ENCODE measurements at places on chromosomes 2 and 18.
A peak's percentile ranks its signal among the peaks of the same experiment; 100 is the strongest.

- DNase-seq, result no peak
Measured at GRCh38 chr18:3814816-3815215, 364.8 kb downstream of the TGIF1 start.

GRCh38 chr2:12612671-12613070 is 104.1 kb upstream of the TRIB2 start:
- no peak for DNase-seq

GRCh38 chr18:51151568-51152511 is 45.6 kb downstream of the MEX3C start:
- DNase-seq, result no peak

DNA sequence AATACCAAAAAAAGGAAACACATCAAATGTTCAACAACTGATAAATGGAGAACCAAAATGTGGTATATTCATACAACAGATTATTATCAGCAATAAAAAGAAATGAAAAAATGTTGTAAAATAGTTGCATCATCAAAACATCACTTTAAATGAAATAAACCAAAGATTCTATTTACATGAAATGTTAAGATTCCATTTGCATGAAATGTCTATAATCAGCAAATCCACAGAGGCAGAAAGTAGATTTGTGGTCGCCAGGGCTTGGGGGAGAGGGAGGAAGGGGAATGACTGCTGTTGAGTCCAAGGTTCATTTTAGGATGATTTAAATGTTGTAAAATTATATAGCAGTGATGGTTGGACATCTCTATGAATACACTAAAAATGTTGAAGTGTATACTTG is 181.9 kb downstream of the RTP5 start:
- DNase-seq, result no peak

DNA sequence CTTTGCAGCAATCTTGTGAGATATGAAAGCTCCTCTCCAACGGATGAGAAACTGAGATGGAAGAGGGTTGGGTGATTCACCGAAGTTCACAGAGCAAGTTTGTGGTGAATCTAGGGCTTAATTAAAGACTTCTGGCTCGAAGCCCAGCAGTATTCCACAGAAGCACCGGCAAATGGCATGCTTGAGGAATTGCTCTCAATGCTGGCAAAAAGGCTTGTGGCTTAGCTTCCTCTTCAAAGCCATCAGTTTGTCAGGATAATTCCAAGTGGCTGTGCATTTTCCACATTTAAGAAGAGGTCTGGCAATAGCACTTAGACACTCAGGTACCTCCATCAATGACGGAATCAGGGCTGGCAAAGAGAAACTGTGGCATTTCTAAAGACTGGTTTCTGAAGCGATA is 98.7 kb upstream of the SLC66A3 start:
- peak; percentile 88 for DNase-seq

DNA sequence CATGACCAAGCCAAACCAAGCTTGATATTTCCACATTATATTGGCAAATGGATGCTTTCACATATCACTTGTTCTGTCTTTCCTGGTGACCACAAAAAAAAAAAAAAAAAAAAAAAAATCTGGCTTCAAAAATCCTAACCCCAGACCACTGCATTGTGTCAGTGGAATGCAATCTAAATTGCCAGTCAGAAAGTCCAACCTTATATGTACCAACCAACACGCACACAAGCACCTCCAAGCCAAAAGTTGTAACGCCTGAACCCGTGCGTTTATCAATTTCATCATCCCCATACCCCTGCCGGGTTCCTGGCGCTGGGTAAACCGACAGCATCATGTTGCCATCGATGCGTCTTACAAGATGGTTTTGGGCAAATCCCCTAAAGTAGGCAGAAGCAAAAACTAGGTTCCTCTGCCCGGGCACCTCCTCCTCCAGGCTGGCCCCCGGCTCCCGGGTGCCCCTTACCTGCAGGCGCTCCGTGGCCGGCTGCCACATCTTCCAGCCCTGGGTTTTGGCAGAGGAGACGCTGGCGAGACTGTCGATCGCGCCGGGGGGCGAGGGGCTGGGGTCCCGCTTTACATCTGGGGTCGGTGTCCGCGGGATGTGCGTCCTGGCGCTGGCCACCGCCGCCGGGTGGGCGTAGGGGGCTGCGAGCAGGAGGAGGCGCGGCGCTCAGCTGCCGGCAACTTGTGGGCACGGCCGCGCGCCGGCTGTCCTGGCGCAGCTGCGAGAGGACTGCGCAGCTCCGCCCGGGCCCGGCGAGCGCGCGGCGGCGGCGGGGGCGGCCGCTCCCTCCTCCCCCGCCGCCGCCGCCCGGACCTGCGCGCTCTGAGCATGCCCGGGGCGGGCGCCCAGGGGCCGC is at the start of gene PID1:
Gene PID1 (minus strand): TSS at position 737 of the 860 bp plus-strand sequence. CDS start 244 bp downstream, at position 493.
- peak; percentile 29 for DNase-seq
